SIG-M5 (cell line): ENCODE measurements at places on chromosomes 16 and 17.

GRCh38 chr16:80816356-80816755 is 12.0 kb upstream of the CDYL2 start:
- no peak for DNase-seq

GRCh38 chr17:81498953-81499600 is 13.5 kb downstream of the ACTG1 start:
- DNase-seq: no peak

DNA sequence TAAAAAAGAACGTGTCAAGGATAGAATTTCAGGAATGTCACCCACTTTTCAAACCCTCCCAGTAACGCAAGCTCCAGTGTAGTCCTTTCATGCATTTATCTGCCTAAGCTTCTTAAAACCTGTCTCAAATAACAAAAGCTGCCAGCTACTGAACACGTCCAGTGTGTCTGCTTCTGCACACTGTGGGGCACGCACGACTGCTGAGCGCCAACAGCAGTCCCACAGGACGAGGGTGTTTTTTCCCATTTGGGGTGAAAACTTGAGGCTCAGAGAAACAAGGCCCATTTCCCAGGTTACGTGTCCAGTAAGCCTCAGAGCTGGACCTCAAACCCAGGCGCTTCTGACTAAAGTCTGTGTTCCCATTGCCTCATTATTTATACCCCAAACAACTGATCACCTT is 17.2 kb downstream of the NTAN1 start:
- no peak for DNase-seq

GRCh38 chr16:73047536-73048291 is at the start of gene ZFHX3:
Gene ZFHX3, minus strand, starts transcription at chr16:73048128. Its CDS starts 87,983 bp downstream, at chr16:72960145.
- DNase-seq: no peak

- no peak for DNase-seq
These were observed 209.4 kb upstream of the FOXF1 start for GRCh38 chr16:86300746-86301481.

DNA sequence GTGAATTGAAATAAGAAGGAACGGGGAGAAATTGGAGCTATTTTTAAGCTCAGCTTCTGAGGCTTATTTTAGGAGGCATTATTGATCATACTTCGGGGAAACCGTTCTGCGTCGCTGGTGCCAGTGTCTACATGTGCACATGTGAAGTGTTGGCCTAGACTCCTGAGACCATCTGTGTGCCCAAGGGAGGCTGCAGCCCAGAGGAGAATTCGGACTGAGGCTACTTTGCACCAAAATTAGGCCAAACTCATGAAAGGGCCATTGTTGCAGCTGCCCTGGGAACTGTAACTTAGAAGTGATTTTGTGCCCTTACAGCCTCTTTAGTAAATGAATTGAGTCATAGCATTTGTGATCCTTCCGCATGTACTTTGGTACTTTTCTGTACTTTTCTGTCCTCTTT is 102.0 kb upstream of the NOL11 start:
- DNase-seq: no peak

DNA sequence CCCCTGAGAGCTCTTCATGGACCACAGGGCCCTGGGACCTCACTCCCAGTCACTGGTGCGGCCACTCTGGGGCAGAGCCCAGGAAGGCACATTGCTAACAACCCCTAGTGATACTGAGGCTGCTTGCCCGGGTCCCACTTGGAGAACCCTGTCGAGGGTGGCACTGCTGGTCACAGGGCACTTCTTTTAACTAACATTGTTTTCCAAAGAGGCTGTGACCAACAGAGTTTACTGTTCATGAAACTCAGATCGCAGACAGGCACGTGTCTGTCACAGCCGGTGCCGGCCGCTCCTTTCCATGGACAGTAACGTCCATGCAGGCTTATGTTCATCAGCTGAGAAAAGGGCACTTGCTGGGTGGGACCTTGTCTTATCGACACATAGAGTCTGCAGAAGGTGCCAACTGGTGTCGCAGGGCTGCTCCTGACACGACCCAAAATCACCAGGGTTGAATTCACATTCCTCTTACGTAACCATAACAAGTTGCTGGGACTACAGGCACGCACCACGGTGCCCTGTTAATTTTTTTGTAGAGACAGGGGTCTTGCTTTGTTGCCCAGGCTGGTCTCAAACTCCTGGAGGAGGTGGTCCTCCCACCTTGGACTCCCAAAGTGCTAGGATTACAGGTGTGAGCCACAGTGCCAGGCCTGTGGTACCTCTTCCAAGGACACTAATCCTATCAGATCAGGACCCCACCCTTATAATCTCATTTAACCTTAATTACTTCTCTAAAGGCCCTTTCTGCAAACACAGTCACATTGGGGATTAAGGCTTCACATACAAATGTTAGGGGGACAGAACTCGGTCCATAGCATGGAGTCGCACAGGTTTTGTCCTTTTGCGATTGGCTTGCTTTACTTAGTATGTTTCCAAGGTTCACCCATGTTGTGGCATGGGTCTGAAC is 1.2 kb upstream of the ZC3H18 start:
- DNase-seq: no peak

GRCh38 chr17:50977487-50978159 is 111.5 kb upstream of the TOB1 start:
- no peak for DNase-seq

GRCh38 chr16:4270595-4270994 is 2.2 kb downstream of the TFAP4 start:
- no peak for DNase-seq

DNA sequence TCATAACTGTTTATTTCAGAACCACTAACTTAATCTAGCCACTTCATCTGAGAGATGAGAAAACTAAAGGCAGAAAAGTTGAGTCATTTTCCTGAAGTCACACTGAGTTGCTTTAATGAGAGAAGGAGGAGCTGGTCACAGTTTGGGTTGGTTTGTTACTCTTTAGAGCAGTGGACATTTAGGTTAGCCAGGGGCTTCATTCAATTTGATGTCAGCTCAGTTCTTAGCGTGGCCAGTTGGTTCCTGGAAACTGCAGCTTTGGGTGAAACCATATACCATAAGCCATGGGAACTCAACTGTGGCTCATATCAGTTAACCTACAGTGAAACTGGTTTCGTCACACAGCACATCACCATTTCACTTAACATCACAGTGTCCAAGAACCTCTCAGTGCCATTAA is 59.2 kb upstream of the ADORA2B start:
- DNase-seq: no peak

- no peak for DNase-seq
These were observed 18.9 kb upstream of the MFSD6L start for GRCh38 chr17:8818047-8818446.

DNA sequence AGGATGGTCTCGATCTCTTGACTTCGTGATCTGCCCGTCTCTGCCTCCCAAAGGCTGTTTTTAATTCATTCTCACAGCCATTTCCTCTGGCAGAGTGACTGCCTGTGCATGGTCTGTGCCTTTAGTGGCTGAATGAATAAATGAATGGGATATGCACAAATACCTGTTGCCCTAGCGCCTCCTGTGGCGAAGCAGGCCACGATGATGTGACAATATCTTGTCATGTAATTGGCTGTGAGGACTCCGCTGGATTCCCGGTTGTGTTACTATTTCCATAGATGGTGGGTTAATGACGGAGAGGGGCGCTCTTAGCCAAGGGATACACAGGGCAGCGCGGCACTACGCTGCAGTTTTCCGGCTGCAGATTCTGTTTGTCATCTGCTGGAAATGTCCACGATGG is 26.8 kb upstream of the ENDOV start:
- no peak for DNase-seq

DNA sequence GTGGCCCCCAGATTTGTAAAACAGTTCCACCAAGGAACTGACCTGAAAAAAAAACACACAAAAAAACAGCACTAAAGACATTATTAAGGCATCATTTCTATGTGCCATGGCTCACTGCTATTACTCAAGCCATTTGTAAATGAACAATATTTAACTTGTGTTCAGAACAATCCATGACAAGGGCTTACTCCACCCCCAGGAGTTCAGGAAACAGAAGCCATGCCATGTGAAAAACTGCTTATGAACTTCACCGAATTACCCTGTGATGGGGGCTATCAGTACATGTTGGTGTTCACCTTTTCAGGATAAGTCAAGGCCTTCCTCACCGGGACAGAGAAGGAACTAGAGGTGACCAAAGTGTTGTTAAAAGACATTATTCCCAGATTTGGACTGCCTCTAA is 19.2 kb downstream of the ACSM1 start:
- no peak for DNase-seq

- DNase-seq: no peak
These were observed 13.9 kb upstream of the TBX2 start for GRCh38 chr17:61385577-61386236.

GRCh38 chr16:56800355-56800754 is 64.7 kb upstream of the SLC12A3 start:
- no peak for DNase-seq

- DNase-seq: no peak
These were observed 31.4 kb downstream of the MYO15A start for GRCh38 chr17:18139949-18140348.

GRCh38 chr16:82459580-82460256 is 167.1 kb upstream of the CDH13 start:
- no peak for DNase-seq

DNA sequence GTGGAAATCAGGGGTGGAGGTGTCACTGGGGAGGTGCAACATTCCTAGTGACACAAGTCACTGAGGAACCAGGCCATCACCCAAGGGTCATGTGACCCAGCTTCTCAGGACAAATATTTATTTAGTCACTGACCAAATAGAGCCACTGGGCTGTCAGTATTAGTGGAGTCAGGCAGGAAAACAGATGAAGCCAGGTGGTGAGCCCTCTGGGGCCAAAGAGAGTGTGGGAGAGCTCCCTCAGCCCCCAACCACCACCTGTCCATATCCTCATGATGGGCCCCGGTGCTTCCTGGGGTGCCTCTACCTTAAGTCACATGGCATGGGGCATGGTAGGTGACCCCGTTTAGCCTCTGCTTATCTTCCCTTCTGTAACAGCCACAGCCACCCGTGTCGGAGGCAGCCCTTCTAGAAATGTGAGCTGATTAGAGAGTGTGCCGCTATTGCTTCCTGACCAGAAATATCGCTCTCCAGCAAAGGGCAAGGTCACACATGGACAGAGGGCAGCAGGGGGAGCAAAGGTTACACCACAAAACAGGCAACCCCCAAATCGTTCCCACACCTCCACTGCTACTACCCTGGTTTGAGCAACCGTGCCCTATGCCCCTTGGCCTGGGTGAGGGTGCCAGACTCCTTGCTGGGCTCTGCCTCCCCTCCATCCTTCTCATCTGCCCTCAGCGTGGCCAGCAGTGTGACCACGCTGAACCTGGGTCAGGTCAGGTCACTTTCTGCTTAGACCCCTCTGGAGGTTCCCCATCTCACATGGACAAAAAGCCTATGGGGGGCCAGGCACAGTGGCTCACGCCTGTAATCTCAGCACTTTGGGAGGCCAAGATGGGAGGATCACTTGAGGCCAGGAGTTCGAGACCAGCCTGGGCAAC is 8.6 kb upstream of the AKTIP start:
- no peak for DNase-seq

DNA sequence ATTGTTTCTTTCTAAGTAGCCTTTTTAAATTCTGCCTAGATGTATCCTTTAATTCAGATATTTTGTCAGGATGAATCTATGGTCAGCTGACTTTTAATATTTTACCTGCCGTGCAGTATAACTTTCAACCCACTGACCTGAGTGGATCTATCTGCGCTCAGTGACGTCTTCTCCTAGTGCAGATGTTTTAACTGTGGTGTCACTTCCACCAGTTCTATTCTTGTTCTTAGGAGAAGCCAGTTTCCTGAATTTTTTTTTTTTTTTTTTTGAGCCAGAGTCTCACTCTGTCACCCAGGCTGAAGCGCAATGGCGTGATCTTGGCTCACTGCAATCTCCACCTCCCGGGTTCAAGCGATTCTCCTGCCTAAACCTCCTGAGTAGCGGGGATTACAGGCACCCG is 5.0 kb upstream of the TM4SF5 start:
- DNase-seq: no peak

GRCh38 chr17:44906010-44906646 is 6.9 kb upstream of the EFTUD2 start:
- DNase-seq: no peak

GRCh38 chr16:2039274-2040031 is 8.2 kb downstream of the NTHL1 start:
- no peak for DNase-seq

DNA sequence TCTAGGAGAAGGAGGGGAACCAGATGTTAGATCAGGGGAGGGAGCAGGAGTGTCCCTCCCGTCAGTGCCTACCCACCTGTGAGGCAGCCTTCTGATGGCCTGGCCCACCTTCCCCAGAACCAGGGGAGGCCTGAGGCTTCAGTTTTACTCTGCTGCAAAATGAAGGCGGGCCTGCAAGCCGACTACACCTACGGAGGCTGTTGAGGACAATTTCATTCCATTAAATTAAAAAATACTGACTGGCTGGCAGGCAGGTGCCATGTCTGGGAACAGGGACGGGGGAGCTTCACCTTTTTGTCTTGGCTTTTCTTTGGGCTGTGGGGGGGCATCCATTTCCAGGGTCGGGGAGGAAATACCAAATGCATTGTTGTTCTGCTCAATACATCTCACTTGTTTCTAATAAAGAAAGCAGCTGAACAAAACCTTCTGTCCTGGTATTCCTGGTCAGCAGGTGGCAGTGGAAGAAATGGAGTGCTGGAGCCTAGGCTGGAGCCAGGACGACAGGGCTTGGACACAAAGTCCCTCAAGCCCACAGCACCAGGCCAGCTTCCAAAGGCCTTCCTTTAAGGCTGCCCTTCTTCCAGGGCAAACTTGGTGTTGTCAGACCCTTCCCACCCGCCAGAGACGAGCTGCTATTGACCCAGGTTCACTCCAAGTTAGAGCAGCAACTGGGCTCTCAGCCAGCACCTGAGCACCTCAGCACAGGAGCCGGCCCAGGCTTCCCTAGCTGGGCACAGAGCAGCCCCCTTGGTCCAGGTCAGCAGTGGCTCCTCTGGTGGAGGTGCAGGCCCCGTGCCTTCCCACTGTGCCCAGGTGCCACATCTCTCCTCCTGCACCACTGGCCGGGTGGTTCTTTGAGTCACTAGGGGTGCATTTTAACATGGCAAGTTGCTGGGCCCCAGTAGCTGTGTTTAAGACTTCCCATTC is 23.5 kb downstream of the PLCD3 start:
- no peak for DNase-seq

GRCh38 chr17:59369031-59369975 is 37.8 kb downstream of the YPEL2 start:
- no peak for DNase-seq

- DNase-seq: no peak
These were observed 49.7 kb downstream of the MARF1 start for GRCh38 chr16:15593235-15593634.

GRCh38 chr16:879986-880385 is 79.5 kb upstream of the GNG13 start:
- no peak for DNase-seq

DNA sequence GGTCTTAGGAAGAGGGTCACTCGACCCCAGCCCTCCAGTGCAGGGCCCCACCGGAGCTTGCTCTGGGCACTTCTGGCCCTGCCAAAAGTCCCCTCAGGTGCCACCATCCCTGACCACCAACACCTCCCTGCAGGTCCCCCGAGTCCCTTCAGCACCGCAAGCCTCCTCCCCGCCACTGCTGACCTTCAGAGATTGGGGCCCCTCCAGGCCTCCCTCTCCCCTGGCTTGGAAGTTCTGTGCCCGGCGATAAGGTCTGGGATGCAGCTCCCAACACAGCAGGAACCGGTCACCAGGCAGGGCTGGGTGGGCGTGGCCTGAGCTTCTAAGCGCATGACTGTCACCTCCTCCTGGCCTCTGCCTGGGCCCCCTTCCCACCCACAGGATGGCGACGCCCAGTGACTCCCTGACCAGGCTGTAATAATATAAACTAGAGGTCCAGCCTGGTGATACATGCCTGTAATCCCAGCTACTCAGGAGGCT is 11.2 kb downstream of the PIEZO1 start:
- no peak for DNase-seq

GRCh38 chr16:85715169-85716021 is 26.6 kb upstream of the GINS2 start:
- no peak for DNase-seq
